ENCODE measurements at places on chromosomes 5 and 9. TPM values are rescaled to one million over a fixed set of nuclear protein-coding genes. Genes with fewer than 3 reads are reported as not detected.

DNA sequence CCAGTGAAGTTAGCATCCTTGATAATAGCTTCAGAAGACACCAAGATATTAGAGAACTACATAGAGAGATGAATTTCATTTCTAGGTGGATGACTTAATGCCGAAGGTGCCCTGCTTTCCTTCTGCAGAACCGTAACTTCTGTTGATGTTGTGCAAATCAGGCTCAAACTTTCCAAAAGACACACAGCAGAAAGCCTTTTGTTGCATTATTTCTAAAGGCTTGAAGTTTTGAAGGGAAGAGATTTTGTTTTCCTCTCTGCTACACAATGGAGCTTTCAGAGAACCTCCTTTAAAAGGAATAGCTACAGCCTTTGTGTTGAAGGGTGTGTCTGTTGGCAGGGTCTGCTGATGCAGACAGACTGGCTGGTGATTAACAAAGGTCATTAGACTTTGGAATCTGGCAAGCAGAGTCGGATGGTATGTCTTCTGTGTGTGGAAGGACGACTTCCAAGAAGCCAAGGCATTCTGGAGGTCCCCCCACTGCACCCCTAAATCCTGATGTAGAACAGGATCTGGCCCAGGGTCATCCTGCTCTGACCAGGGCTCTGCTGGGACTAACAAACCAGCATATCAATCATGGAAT lies 57.8 kb downstream of the ZNF462 start:
- DNase-seq = no peak

DNA sequence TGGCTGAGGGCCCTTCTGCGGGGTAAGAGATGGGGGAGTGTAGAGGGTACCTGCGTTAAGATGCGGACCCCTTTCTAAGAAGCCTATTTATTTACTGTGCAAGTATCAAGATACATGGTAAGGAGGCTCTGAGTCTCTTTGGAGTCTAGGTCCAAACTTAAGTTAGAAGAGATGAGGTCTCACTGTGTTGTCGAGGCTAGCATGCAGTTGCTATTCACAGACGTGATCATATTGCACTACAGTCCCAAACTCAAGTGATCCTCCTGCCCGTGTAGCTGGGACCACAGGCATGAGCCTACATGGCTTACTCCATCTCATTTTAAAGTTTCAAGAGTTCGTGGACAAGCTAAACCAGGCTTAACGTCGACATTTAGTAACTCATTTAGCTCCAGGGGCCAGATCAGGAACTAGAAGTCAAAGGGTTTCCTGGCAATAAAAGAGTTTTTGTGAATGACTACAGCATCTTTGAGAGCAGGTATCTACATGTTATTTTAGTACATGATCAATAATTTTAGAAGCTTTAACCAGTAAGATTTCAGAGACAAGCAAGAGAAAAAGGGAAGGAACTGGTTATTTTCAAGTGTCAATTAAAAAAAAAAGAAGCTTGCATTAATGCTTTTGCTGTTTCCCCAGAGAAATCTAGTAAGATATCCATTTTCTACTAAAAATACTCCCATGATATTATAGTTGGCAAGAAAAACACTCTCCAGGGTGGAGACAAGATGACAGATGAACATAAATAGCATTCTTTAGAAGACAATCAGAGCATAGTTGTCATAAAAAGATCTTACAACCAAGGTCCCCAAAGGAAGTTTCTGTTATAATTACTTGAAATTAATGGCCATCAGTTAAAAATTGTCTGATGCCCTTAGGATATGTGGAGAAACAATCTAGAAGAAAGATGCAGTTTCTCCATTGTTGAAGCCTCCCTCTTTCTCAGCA lies 141.3 kb downstream of the SCAMP1 start:
- no peak for DNase-seq

GRCh38 chr9:97695390-97695789 lies 1.8 kb downstream of the XPA start:
- DNase-seq = no peak

- no peak for DNase-seq
These were observed 33.9 kb downstream of the SLC24A2 start for GRCh38 chr9:19754921-19755320.

DNA sequence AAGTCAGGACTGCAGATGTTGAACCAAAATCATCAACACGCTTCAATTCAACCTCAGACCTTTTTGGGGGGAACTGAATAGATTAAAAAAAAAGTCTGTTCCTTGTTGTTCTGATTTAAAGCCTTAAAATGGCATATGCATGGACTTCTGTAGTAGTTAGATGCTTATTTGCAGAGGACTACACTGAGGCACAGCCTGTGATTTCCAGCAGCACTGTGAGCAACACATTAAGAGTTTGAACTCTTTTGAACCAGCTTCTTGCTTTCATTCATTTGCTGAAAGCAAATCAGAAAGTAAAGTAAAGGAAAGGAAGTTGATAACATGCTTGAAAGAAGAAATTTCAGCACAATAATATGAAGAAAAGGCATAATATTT lies 60.7 kb upstream of the DMAC1 start:
- DNase-seq = no peak

GRCh38 chr9:77807846-77808750 lies 160.0 kb upstream of the GNA14 start:
- DNase-seq = no peak

- no peak for DNase-seq
These were observed 449.3 kb upstream of the KLF4 start for GRCh38 chr9:107938801-107939386.

DNA sequence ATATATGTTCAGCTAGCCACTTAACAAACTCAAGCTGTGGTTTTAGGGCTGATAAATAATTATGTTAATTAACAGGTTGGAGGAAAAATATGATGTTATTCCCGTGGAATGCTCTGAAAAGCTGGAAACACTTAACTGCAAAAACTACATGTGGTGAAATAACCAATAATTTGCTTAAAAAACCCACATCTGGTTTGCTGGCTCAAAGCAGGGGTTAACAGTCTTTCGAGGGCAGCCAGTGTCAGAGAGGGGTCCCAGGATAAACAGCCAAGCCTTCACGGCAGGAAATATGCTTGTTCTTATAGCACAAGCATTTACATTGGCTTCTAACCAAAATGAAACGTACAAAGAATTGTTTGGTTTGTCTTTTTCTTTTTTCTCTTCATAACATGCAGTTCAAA lies 254.0 kb upstream of the GAS1 start:
- DNase-seq = no peak

DNA sequence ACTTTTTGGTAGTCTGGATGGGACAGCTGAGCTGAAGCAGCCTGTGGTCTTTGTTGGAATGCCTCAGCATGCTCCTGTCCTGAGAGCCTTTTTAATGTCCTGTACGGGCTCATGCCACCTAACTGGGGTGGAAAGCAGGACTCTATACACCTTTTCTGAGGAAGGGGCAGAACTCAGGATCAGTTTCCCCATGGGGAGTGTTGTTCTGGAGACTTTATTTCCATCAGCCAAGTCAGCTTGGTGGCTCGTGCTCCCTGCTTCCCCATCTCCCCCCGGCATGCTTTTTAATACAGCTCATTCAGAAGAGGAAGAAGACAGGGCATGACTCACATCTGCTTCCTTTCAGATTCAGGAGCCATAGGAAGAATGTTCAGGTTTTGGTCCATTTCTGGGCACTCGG lies 5.1 kb upstream of the SEPTIN8 start:
- no peak for DNase-seq

- DNase-seq = no peak
These were observed 6.7 kb upstream of the ZCCHC10 start for GRCh38 chr5:133032852-133033742.

DNA sequence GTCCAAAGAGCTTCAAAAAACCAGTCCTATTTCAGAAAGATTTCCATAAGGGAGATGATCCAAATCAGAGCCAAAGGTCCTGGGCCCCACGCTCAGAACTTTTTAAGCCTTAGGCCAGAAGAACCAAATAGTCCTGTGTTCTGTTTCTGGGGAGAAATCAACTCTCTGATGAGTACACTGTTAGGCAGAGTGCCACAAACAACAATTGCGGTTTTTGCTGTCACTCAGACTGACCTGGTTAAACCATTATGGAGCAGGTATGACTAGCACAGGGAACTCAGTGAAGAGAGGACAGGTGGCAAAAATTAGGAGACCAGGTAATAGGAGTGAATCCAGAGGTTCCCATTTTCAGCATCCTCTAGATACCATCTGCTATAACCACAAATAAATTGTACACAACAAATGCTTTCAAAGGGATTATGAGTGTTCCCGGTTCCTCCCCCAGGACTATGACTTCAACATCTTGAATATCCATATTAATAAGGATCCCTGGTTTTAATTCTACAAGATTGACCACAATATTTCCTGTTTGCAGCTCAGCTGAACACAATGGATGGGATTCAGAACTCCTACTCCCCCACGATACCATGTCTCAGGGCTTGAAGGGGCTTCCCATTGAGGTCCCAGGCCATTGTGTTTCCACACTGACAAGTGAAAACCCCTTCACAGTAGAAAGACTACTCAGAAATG lies 52.1 kb upstream of the FREM1 start:
- DNase-seq = peak; percentile 60

DNA sequence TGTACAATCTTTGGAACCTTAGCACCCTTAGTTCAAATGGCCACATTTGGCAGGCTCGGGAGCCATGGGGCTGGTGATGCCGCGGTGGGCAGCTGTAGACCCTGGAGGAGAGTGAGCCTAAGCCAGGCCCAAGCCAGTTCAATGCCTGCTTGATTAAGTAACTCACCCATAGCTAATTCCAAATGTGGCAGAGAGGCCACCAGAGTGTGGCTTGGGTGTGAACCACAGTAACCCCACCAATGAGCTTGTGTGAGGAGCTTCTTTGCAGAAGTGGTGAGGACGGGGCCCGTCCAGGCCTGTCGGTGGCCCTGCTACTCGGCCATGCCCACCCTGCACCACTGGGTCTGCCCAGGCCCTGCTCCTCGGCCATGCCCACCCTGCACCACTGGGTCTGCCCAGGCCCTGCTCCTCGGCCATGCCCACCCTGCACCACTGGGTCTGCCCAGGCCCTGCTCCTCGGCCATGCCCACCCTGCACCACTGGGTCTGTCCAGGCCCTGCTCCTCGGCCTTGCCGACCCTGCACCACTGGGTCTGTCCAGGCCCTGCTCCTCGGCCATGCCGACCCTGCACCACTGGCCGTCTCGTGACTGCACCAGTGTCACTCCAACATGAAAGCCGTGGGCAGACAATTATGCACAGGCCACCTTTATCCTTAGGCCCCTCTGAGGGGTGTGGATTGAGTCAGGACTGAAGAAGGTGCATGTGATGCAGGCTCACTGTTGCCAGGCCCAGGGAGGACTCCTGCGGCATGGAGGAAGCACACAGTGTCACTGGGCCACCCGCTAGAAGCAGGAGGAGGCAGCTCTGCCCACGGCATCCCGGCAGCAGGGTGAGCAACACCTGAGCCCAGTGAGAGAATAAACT lies 75.4 kb downstream of the MRPL36 start:
- peak; percentile 10 for DNase-seq

DNA sequence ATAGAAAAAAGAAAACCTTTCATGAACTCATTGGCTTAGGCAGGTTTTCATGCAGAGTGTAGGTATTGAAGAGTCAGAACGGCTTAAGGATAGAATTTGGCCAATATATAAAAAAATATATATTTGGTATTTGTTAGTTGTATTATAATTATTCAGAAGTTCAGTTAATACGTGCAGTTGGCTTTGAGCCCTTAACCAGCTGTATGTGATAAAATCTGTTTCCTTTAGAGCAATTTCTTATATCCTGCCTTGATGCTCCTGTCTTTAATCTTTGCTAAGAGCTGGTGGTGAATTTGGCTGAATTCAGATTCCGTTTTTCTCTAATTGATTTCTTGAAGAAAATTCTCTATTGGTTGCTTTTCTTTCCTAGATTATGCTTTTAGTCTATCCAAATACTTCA lies 3.7 kb downstream of the ANXA1 start:
- no peak for DNase-seq

- DNase-seq = no peak
These were observed 3.8 kb downstream of the ZFAND5 start for GRCh38 chr9:72361217-72361616.

- DNase-seq = no peak
These were observed 19.4 kb upstream of the DCP2 start for GRCh38 chr5:112957036-112957808.

PCSK1 gene
- total RNA-seq = 5.6 TPM

SEMA6A gene
- total RNA-seq = 33.9 TPM

NTRK2 gene
- 25.9 TPM for total RNA-seq

TRPM3 gene
- 0.33 TPM for total RNA-seq

PCDHGA10 gene
- total RNA-seq = 10.5 TPM

FBP1 gene
- 33.4 TPM for total RNA-seq

WDR36 gene
- total RNA-seq = 27.2 TPM

RAI14 gene
- total RNA-seq = 22.4 TPM
